DMS153 (cell line): ENCODE measurements at places on chromosomes 4 and X.
A peak's percentile ranks its signal among the peaks of the same experiment; 100 is the strongest.

- no peak for DNase-seq
Measured at GRCh38 chr4:188783606-188784160, 644.4 kb downstream of the TRIML1 start.

DNA sequence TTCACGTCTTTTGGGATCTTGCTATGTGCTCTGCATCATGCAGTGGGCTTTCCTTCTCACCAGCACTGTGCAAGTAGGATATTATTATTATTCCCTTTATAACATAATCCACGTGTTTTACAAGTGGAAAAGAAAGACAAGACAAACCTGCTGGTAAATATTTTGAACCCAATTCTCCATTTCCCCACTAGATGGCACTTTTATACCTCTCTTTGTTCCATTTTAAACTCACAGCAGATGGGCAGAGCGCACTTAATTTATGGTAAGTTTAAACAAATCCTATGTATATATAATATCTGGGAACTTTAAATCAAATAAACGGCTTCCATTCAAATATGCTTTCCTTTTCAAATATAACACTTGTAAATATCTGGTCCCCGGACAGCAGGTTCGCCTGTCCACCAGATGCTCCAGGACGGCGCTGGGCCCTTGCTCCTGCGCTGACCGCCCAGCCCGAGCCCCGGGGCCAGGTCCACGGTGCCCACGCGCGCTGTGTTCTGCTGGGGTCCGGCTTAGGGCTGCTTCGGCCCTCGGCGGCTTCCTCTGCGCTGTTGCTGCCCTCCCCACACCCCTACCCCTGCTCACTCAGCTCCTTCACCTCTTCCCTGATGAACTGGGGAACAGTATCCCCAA, 31.1 kb downstream of the F11 start:
- peak; percentile 54 for DNase-seq

- no peak for DNase-seq
Measured at GRCh38 chr4:129994715-129995114, 898.8 kb downstream of the C4orf33 start.

GRCh38 chrX:13317366-13317765, 2.5 kb downstream of the ATXN3L start:
- no peak for DNase-seq

- no peak for DNase-seq
Measured at GRCh38 chr4:136495076-136495475, 1037.2 kb downstream of the PCDH18 start.

GRCh38 chr4:102474736-102475504, 26.2 kb upstream of the NFKB1 start:
- no peak for DNase-seq

GRCh38 chr4:55725057-55725456, 89.0 kb upstream of the NMU start:
- no peak for DNase-seq

- DNase-seq, result no peak
Measured at GRCh38 chr4:98482503-98482846, 175.9 kb downstream of the TSPAN5 start.

GRCh38 chr4:73892966-73893365, 23.8 kb downstream of the CXCL1 start:
- no peak for DNase-seq

- DNase-seq, result no peak
Measured at GRCh38 chr4:174629265-174629664, 107.0 kb upstream of the HPGD start.

GRCh38 chr4:123418351-123418931, 21.8 kb downstream of the SPRY1 start:
- peak; percentile 92 for DNase-seq

DNA sequence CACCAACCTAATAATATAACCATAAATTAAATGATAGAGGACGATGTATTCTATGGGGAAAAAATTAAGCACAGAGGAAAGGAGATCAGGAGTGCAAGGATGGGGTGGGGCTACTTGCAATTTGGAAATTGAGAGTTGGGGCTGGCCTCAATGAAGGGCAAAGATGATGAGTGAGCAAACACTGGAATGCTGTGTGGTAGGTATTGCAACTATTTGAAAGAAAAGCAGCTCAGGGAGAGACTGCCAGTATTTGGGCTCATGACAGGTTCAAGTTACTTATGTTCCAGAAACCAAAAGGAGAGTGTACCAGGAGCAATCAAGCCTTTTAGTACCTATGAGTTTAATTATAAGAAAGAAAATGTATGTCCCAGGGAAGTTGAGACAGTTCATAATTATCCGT, 47.4 kb downstream of the ASIC5 start:
- no peak for DNase-seq

GRCh38 chr4:24763631-24764297, 31.6 kb upstream of the SOD3 start:
- no peak for DNase-seq

- no peak for DNase-seq
Measured at GRCh38 chr4:124234771-124235170, 477.8 kb downstream of the ANKRD50 start.

DNA sequence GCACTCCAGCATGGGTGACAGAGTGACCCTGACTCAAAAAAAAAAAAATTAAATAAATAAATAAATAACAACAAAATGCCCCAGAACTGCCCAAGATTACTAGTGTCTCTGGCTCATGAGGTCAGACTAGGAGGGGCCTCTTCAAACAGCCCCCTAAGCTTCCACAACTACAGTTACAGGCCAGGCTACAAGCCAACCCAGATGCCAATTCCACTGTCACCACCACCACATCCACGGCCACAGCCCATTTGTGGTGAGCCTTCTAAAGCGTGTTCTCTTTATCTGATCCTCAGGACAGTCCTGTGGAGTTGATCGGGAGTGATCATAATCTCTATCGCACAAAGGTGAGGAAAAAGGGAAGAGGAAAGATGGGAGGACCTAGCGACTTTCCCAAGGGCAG, 36.6 kb downstream of the IGFBP7 start:
- DNase-seq, result no peak

DNA sequence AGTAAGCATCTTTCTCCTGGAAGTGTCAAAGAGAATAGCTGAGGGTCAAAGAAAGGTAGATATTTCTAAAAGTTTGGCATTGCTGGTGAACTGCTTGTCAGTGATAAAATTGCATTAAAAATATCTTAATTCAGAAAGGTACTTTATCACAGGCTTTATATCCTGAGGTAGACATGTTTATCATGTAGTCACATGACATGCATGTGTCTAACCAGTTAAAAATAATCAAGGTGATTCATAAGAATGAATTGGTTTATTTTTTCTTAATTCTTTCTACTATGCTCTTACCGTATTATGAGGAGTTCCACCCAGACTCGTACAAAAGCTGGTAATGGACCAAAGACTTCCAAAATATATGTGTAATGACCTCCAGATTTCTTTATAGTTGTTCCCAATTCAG, 6.1 kb downstream of the SLC7A11 start:
- no peak for DNase-seq

DNA sequence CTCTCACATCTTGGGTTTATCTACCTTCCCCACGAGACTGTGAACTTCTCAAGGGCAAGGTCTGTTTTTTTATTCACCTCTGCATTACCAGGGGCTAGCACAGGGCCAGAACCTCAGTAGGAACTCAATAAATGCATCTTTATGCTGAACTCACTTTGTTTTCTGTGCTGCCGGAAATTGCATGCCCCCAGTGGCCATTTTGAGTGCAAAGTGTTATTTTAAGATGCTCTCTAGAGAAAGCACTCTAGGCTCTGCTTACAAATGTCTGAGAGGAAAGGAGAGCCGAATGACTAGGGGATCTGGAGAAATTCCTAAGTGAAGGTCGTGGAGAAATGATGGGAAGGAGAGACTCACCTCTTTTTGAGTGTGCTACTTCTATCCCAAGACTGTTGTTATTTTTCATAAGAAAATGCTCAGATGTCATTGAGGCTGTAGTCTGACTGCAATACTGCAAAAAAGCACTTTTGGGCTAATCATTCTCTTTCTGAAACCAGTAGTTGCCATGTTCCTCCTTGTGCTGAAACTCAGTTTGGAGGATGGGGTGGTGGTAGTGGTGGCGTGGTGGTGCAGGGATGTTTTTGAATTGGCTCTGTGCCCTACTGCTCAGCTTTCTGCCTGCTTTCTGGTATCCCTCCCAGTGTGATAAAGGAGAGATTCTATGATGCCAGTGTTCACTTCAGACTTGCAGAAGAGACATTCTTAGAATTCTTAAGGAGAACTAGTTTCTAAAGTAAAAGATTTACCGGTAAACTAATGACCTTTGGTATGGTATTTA, 41.3 kb downstream of the DOCK11 start:
- no peak for DNase-seq

DNA sequence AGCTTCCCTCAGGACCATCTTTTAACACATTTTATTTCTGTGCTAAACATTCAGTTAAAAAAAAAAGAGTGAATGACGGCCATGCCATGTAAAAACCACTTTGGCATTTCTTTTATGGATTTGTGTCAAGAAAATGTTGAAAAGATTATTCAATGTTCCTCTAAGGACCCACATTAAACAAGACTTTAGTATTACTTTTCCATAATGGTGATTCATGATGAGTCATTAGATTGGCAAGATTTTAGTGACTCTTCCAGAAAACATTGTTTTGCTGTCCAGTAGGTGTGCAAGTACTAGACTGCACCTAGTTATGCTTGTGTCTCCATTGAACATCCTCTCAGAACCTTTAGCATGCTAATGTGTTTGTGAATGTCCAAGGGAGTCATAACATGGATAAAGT, 748.6 kb downstream of the STPG2 start:
- DNase-seq, result no peak

- DNase-seq, result no peak
Measured at GRCh38 chr4:8874896-8875680, 3.4 kb upstream of the HMX1 start.

DNA sequence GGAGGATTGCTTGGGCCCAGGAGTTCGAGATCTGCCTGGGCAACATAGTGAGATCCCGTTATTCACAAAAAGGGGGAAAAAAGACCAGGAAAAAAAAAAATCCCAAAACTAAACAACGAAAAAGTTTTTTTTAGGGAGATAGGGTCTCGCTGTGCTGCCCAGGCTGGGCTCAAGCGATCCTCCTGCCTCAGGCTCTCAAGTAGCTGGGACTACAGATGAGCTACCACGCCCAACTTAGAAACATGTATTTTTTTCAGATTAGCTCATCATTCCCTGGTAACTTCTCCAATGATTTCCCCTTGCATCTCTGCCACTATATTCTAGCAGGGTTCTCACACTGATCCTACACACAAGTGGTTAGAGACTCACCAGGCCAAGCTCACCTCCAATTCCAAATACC, 24.4 kb upstream of the IRAK1 start:
- no peak for DNase-seq

- no peak for DNase-seq
Measured at GRCh38 chr4:40455340-40455902, 120.3 kb downstream of the CHRNA9 start.

- no peak for DNase-seq
Measured at GRCh38 chrX:1536712-1537030, 314 bp downstream of the P2RY8 start.

- DNase-seq, result no peak
Measured at GRCh38 chr4:26887143-26887542, 26.5 kb downstream of the STIM2 start.
